ENCODE measurements at places on chromosomes 4 and X.

GRCh38 chrX:136021903-136022302, 36.7 kb downstream of the SLC9A6 start:
- no peak for DNase-seq

GRCh38 chrX:149037281-149037870, 467.7 kb downstream of the IDS start:
- no peak for DNase-seq

DNA sequence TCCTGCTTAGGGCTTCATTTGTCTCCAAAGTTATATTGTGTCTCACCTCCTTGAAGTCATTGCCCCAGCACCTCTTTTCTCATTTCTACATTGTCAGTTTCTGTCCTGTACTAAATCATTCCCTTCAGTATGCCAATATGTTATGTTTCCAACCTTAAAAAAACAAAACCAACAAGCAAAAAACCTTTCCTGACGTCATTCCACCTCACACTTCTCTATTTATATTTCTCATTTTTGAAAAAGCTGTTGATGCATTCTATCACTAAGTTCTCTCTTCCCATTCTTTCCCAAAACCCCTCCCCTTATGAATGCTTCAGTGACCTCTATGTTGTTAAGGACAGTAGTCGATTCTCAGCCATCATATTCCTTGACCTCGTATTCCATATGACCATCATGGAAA, 98.7 kb upstream of the ARHGAP24 start:
- no peak for DNase-seq

- DNase-seq = no peak
Measured at GRCh38 chr4:107247738-107248137, 211.6 kb upstream of the DKK2 start.

DNA sequence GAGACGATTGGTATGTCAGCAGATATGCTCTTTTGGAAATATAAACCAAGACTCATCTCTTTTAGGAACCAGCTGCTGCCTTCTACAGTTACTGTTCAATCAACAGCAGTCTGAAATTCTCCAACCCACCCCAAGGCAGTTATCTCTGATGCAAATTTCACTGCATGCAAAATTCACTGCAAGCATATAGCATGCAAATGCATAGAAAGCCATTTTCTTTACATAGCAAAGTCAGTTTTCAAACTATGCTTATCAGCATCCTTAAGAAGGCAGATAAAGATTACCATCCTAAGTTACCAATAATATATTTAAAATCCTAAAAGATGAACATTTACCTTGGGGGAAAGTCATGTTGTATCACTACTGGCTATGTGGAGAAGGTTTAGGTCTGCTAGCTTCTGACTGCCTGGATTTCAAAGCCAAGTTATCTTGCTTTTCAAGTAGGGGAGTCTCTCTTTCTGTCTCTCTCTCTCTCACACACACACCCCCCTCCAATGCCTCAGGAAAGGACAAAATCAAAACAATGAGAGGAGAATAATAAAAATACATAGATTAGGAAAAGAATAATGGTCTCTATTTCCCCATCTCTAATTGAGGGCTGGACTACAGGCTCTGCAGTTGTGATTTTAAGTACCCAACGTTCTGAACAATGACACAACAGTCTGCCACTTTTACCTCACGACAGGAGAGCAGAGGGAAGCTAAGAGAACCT, 1.5 kb downstream of the NMU start:
- no peak for DNase-seq

- no peak for DNase-seq
Measured at GRCh38 chrX:56792270-56793111, 63.4 kb downstream of the NBDY start.

GRCh38 chr4:15683143-15683495, 1.5 kb downstream of the FAM200B start:
- no peak for DNase-seq

DNA sequence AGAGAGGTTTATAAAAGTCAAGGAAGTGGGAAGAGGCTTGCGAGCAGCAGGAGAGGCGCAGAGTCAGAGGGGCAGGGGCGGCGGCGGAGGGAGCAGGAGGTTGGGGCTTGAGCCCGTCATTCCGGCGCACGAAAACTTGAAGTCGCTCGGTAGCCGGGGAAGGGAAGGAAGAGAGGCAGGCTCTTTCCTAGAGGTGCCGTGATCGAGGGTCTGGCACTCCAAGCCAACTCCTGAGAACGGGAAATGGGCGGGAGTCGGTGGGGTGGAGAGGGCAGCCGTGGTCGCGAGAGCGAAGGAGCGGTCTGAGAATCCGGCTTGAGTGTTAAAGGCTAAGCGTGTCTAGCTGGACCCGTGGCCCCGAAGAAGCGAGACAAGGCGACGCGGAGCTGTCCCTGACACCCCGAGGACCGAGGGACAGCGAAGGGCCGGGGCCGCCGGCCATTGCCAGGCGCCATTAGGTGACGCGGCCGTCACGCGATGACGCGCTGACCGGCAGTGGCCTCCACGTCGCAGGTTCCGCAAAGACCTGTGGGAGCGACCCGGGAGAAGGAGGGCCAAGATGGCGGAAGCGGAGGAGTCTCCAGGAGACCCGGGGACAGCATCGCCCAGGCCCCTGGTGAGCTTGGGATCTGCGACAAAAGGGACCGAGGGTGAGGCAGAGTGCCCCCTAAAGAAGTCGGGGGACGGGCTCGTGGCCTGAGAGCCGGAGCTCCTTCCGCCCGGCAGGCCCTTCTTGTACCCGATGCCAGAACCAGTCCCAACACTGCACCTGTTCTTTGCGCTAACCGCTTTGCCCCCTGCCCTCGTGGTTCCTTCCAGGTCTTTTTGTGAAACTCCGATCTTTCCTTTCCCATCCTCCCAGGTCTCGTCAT, at the start of gene YIPF6:
TSS of gene YIPF6 (plus strand) at position 544 of the 872 bp plus-strand sequence. CDS start at position 560, 16 bp downstream.
- peak; percentile 55 for DNase-seq

DNA sequence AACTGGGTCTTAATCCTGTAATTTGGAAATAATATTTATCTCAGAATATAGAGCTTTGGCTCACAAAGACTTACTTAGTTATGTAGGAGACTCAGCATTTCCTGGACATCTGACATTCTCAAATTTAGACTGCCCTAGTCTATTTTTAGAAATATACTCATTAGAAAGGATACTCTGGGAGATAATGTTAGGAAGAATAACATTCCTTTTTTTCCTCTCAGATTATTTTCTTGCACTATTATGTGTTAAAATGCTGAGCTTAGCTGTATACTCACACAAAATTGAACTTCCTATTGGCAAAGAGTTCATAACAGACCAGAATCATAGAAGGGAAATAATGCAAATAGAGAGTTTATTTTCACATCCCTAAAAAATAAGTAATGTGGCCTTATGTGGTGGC, 1424.9 kb upstream of the PCDH7 start:
- no peak for DNase-seq

DNA sequence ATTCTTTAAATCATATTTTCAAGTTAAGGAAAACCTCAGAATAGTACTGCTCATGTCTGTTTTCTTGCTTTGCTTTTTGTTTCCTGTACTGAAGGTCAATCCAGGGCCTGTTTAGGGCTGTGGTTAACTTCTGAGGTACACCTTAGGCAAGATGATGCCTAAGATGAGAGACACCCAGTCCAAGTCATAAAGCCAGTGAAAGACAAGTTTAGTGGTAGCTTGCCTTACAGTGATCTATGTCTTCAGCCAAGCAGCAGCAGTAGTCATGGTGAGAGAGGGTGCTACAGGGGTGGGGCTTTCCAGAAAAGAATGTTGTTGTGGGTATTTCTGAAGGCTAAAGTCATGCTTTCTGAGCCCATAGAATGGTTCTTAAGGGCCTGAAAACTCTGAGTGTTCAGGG, 173.7 kb downstream of the VSIG4 start:
- no peak for DNase-seq

- DNase-seq = no peak
Measured at GRCh38 chr4:32251126-32251525, 1531.0 kb downstream of the PCDH7 start.

DNA sequence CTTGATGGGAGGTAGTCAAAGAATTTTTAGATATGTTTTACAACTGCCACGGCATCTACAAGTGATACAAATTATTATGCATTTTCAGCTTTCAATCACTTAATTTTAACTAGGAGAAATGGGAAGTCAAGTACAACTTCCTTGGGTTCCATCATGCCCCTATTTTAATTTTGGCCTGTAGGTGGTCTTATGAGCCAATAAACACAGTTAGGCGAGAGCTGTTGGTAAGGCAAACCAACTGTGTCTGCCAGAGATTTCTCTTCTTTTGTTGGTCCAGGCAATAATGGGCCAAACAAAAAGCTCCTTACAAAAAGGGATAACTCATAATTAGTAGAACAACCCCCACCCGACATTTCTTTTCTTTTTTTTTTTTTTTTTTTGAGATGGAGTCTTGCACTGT, 63.3 kb upstream of the ARX start:
- no peak for DNase-seq

- no peak for DNase-seq
Measured at GRCh38 chr4:148341980-148342800, 100.0 kb downstream of the NR3C2 start.

- no peak for DNase-seq
Measured at GRCh38 chr4:124529131-124529530, 183.4 kb downstream of the ANKRD50 start.

- DNase-seq = no peak
Measured at GRCh38 chr4:35836596-35836995, 407.7 kb downstream of the ARAP2 start.
